ENCODE measurements at places on chromosomes 7 and 10.

- DNase-seq: no peak
Measured at GRCh38 chr10:133080683-133081040, 7.1 kb upstream of the ADGRA1 start.

- DNase-seq: no peak
Measured at GRCh38 chr10:108894402-108895301, 1028.7 kb downstream of the XPNPEP1 start.

- DNase-seq: no peak
Measured at GRCh38 chr7:103446049-103446520, at the start of gene SLC26A5. SLC26A5 (minus strand) TSS chr7:103446207; CDS start chr7:103421514, 24,693 bp downstream.

DNA sequence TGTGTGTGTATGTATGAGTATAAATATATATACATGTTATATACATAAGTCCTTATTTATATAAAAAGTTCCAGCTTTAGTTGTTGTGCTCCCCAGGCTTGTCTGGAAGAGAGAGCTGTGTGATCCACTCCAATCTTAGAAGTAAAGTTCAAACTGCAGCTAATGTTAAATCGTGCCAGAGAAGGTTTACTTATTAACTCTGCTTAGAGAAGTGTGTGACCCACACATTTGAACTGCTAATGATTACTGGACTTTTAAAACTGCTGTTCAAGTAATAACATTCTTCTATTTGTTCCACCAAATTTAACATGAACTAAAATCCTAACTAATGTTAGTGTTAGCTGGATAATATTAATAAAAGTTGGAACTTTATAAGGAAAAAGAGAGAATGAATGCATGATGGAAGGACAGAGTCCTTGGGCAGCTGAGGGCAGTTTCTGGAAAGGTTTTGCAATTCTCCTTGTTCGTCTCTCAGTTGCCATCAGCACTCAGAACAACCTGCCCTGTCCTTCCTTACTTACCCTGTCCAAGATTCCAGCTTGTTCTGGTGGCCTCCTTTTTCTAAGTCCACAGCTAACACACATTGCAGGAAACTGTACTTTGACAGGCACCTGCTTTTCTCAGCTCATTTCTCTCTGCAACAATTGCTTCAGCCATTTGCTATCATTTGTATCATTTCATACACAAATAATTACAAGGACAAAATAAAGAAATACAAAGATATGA, 162.6 kb downstream of the FAM107B start:
- DNase-seq: no peak

- no peak for DNase-seq
Measured at GRCh38 chr7:132443761-132444520, 132.3 kb downstream of the PLXNA4 start.

DNA sequence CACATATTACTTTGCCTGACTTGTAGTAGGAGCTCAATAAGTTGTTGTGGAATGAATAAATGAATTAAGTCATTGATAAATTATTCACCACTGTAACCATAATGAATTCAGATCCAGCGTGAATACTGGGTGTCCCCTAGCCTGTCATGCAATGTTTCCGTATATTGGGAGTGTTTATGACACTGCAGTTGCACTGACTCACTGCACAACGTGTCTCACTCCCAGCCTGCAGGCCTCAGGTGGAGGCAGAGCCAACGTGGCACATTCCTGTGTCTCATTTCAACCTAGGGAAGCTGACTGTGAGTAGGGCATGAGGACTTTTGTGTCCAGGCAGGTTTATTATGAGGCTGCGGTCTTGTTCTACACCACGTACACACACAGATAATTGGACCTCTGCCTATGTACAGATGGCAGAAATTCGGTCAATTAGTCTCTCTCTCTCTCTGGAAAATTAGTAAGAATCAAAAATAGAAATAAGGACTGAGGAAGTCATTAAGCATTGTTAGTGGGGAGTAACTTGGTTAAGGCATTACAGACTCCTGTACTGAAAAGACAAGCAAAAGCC, 299.1 kb upstream of the IGFBP3 start:
- no peak for DNase-seq

DNA sequence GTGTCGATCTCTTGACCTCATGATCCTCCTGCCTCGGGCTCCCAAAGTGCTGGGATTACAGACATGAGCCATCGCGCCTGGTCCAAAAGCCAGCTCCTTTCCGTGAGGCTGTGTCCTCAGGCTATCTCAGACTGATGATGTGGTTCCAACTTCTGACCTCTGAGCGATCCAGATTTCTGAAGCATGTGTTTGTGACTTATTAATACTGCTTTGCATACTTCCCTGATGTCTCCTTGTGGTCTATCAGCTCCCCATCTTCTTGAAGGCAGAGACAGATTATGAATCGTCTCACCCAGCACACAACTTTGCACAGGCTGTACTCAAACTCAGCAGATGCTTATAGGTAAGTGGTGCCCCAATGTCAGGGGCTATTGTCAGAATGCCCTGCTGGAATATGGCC, 2.0 kb upstream of the PLPP4 start:
- DNase-seq: peak; percentile 48

GRCh38 chr7:98831641-98832221, 38.1 kb downstream of the TMEM130 start:
- DNase-seq: no peak

- DNase-seq: no peak
Measured at GRCh38 chr10:132697578-132698200, 88.3 kb downstream of the NKX6-2 start.

DNA sequence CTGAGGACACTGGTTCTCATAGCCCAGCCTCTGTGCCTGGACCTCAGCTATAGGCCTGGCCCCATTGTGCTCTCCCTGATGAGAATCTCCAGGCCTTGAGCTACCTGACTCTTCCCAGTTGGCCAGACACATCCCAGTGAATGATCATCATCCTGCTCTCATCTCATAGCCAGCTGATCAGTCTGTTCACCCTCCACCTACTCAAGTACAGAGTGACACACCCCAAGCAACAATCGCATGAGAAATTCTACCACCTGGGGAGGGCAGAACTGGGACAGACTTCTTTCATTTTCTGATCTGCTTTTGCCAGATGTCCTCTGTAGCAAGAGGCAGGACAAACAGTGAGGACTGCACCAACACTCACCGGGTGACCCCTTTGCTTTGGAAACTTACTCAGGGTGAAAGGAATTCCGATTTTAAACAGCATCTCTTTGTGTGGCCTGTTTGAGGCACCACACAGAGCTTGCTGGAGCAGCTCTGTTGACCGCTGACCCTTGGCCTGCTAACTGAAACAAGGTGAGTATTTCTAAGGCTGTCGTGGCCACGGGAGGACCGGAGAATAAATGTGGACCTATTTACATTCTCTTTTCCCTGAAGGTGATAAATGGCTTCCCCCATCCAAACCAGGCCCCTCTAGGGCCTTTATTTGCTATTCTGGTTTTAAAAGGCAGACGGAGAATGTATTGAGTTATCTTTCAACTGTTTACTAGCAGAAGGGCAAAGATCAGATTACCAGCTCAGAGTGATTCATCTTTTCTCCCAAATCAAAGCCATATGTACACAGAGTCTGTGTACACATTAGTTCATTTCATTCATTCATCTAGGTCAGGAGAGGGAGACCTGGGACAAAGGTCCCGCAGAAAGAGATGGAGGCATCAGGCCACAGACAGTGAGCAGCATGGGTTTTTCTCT, 181.4 kb upstream of the TNS3 start:
- peak; percentile 74 for DNase-seq

- no peak for DNase-seq
Measured at GRCh38 chr7:70353330-70353945, 755.2 kb downstream of the AUTS2 start.

DNA sequence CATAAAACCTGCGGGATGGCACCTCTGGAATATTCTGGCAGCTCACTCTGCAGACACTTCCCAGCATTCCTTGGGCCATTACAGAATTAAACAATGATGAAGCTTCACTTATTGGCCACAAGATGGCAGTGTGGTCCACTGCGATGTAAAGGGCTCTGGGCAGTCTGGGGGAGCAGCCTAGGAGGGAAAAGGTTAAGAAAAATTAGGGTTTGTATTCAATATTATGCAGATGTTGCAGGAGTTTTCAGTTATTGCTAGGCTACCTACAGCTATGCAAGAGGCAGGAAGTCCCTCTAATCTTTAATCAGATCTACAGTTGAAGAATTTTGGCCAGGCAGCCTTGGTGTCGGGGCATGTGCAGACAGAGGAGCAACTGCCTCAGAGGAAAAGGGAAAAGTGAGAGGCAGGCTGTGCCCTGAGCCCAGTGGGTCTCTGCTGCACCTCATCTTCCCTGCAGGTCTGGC, 233.2 kb upstream of the PRSS1 start:
- DNase-seq: peak; percentile 22

GRCh38 chr10:30002426-30003266, 56.7 kb downstream of the JCAD start:
- DNase-seq: peak; percentile 44

GRCh38 chr10:79468841-79469585, 23.6 kb upstream of the ZCCHC24 start:
- no peak for DNase-seq

DNA sequence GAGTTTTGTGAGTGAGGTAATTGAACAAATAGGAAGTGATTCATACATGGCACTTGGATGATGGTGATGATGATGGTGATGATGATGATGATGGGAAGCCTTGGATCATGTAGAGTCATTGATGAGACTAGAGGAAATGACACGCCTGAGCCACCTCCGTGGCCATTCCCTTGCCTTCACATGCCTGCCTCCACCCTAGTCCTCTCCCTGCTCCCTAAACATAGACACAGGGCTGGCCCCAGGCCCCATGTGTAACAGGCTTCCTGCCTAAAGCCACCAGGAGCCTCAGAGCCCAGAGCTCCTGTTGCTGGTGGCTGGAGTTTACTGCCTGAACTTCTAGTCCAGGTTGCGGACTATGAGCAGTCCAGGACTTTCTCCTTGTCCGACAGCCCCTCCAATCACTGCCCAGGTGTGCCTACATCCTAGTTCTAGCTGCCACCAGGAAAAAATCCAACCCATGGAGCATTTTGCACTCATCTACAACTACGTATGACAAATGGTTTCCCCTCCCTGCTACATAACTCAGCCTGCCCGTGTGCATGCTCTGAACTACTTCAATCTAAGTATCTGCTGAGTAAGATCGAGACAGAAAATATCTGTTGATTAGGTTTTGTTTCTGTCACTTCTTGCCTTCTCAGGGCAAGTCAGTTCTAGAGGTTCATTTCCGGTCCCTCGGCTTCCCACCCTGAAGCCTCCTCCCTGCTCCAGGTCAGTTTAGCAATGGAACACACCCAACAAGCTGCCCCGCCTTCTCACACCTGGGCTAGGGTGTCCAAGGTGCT, 35.5 kb upstream of the KDM7A start:
- DNase-seq: no peak

DNA sequence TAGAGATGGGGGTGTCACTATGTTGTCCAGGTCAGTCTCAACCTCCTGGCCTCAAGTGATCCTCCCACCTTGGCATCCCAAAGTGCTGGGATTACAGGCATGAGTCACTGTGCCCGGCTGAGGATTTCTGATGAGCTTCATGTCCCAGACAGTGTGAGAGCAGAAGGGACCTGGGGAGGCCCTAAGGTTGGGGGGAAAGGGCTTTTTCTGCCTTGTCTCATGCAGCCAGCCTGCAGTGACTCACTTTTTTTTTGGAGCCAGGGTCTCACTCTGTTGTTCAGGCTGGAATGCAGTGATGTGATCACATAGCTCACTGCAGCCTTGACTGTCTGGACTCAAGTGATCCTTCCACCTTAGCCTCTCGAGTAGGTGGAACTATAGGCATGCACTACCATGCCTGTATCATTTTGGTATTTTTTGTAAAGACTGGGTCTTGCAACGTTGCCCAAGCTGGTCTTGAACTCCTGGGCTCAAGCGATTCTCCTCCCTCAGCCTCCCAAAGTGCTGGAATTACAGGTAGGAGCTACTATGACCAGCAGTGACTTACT, 14.6 kb downstream of the COL26A1 start:
- DNase-seq: no peak

DNA sequence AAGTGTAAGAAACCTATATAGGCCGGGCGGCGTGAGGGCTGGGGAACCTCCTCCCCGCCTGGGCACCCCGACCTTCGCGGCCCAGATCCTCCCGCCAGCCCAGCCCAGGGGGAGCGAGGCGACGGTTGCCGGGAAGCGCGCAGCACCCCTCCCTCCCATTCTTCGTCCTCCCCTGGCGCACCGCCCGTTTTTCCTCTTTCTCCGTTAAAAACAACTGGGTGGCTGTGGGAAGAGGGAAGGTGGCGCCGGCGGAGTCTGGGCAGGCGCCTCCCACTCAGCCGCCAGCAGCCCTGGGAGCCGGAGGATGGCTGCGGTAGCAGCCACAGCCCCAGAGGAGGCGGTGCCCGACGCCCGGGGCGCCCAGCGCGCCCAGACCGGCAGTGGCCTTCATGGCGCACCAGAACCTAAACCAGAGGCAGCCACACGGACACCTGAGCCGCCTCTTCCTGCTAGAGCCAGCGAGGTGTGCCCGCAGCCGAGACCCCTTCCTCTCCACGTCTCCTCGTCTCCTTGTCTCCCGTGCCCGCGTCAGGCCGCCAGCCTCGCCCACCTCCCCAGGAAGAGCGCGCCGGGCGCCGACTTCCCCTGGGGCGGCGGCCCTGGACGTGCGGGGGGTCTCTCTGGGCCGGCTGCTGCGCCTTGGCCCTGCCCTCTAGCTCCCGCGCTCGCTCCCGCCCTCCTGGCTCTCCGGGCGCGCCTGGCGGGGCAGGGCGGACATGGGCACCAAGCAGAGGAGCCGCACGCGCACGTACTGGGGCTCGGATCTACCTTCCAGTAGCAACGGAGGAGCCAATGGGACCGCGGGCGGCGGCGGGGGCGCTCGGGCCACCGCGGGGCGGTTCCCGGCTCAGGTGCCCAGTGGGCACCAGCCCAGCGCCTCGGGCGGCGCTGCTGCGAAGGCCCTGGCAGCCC, 32.8 kb upstream of the SFTPD start:
- DNase-seq: peak; percentile 26

- no peak for DNase-seq
Measured at GRCh38 chr10:13973742-13974141, 357.0 kb downstream of the FRMD4A start.

DNA sequence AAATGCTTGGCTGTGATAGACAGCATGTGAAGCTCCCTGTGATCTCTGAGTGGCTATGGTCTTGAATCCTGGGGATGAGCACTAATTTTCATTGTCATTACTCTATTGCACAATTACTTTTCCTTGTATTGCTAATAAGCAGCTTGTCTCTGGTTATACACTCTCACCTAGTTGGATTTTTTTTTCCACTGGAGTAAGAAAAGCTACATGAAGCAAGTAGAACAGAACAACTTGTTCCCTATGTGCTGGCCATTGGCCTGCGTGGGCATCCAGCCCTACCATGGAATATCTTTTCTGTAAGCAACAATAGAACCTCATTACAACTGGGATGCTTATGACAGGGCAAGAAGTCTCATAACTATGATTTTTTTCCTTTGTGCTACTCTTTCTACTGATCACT, 807.4 kb downstream of the TNS3 start:
- DNase-seq: no peak

DNA sequence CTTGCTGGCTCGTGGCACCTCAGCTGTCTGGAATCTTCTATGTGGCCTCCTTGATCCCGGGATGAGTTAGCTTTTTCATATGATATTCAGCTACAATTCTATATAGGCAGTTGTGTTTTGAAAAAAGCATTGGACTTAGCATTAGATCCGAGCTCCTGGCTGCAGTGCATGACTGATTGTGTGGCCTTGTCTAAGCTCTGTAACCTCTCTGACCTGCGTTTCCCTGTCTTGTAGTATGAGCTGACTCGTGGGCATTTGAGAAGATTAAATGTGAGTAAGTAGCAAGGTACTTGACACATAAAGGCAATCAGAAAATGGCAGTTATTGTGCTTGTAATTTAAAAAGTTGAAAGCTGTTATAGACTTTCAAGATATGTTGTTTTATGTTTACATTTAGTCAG, 85.9 kb downstream of the CCNY start:
- DNase-seq: no peak

GRCh38 chr7:78015574-78016260, 217.1 kb downstream of the PHTF2 start:
- no peak for DNase-seq

- no peak for DNase-seq
Measured at GRCh38 chr10:92010047-92010735, 86.6 kb downstream of the BTAF1 start.
